ENCODE measurements at places on chromosomes 2 and 18.

DNA sequence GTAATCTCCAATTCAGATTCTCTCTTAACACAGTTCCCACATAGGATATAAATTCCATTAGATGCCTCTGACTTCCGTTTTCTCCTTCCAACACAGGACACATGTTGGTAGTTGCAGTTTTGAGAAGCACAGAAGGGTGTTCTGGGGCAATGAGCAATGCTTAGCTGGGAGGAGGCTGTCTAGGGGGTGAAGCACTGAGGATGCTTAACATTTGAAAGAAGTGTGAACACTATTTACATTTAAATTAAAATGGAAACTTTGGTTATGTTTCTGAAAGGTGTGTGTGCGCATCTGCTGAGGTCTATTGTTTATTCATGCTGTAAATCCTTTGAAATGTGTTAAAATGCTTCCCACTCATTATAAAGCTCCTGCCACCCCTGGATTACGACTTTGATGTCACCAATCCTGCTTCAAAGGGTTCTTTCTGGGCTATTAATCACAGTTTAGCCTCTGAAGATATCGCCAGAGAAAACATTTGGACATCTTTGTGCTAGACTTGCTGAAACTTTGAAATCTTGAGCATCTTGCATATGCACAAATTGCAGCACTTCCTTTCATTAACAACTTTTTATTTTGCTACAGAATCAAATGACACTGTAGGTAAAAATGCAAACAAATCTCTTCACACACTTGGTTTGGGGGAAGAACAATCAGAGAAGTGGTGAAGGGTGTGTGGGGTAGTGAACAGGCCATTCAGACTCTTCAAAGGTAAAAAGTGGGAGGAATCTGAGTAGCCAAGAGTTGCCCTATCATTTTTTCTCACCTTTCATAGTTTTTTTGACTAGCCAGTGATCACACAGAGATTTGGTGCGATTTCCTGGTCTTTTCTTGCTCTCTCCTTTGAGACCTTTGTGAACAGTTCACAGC lies 258.4 kb downstream of the MYO3B start:
- DNase-seq, result no peak

DNA sequence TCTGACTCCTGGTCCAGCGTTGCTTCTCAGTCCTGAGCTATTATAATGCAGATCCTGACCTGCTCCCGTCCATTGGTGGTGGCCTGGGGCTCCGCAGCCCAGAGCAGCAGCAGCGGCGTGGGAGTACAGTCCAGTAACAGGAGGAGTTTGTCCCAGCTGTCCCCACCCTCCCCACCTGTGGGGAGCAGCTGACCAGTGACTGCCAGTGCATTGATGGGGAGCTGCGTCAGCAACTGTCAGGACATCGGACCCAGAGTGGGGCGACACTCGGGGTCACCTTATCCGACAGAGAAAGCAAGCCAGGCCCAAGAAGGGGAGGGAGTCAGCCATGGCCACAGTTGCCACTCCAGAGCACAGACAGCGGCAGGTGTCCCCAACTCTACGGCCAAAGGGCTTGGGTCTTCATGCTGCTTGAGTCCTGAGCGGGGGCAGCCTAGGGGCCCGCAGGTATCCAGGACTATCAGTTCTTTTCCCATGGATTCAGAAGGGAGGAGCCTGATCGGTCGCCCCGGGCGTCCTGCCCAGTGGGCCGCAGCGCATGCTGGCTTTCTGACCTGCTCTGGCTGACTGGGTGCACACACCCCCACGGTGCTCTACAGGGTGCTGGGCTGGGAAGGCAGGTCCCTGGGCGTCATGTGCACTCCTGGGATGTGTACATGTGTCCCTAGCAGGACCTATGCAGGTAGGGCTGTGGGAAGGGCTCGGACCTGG lies 29.7 kb downstream of the DNMT3A start:
- DNase-seq, result no peak

DNA sequence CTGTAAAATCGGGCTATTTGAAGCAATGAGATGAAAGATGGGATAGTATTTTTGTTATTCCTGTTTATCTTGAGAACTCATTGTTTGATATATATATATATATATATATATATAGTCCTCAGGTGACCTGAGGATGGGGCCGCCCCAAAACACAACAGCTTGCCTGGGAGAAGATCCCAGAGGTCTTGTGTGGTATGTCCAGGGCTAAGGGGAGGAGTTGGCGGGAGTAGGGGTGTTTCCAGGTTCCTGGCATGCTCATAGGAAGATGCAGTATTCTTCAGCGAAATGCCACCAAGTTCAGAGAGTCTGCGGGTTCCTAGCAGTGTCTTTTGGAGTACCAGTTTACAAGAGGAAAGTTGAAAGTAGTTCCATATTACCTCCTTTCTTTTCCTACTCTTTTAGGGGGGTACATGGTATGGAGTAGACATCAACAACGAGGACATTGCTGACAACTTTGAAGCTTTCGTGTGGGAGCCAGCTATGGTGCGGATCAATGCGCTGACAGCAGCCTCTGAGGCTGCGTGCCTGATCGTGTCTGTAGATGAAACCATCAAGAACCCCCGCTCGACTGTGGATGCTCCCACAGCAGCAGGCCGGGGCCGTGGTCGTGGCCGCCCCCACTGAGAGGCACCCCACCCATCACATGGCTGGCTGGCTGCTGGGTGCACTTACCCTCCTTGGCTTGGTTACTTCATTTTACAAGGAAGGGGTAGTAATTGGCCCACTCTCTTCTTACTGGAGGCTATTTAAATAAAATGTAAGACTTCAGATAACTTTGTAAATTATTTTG lies 18.3 kb downstream of the CCT7 start:
- DNase-seq, result no peak

GRCh38 chr2:143802871-143803650 lies 673.8 kb downstream of the ARHGAP15 start:
- DNase-seq, result no peak

- DNase-seq, result no peak
These were observed 147.9 kb downstream of the MGAT5 start for GRCh38 chr2:134401789-134402188.

GRCh38 chr2:136325844-136326331 lies 207.9 kb upstream of the CXCR4 start:
- DNase-seq, result no peak

DNA sequence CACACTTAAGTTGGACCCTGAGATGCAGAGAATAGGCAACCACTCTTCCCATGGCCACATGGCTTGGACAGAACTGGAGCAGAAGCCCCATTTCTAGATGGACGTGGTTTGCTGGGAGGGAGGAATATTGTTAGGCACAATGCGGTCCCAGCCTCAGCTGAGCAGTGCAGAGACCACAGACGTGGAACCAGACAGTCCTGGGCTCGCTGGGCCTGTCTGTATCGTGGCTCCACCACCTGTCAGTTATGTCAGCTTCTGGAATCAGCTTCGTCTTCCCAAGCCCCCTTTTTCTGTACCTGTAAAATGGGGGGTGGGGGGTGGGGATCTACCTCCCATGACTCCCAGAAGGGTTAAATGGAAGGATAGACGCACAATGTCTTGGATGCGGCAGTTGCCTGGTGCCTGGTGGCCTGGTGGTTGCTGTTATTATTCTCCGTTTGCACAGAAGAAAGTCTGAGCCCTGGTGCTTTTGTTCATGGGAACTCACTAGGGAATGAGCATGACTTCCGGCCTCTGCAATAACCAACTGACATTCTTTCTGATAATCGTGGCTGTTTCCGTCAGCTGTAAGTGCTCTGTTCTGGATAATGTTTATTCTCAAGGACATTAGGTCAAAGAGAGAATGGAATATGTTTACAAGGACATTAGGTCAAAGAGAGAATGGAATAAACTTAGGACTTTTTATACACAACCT lies 31.4 kb downstream of the COLEC11 start:
- no peak for DNase-seq

- DNase-seq, result no peak
These were observed 53.4 kb upstream of the IL1RL1 start for GRCh38 chr2:102258025-102258385.

- DNase-seq, result no peak
These were observed 27.1 kb downstream of the SRBD1 start for GRCh38 chr2:45583977-45584376.

DNA sequence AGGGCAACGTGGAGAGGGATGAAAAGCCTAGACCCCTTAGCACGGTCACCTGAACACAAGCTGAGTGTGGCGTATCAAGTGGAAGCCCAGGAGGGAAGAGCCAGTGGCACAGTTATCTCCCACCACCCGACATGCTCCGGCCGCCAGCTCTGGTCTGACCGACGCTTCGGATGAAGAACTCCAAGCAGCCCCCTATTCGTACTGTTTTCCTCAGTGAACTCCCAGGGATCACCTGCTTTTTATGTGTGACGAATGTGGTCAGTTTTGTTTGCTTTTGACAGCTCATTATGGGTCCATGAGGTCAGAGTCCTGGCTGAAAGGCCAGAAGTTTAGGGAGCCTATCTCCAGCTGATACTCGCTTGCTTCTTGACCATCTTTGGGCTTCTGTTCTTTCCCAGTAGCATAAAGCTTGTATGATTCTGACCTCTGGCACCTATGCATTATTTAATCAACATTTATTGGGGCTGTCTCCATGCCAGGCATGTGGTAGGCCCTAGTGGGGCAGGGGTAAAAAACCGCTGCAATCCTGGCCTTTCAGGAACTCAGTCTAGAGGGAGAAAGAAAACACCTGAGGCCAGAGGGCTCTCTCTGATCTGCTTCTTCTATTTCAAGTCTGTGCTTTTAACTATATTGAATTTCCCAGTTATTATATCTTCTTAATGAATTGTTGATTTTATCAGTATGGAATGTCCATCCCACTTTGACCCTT lies 33.0 kb upstream of the MRPL33 start:
- DNase-seq, result no peak

DNA sequence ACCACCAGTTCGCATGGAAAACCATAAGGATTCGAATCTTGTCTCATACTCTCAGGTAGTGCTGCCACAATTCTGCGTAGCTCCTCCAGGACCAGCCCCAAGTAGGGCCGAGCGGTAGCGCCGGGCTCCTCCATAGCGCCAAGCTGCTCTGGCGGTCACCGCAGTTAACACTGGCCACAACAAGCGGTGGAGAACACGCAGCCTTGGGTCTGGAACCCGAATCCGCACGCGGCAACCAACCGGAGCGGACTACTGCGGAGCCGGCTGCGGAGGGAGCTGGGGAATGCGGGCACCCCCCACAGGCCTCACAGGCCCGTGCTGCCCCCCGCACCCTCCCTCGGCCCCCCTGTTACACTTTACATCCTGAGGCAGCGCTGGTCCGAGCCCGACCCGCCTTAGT lies 531.5 kb downstream of the STK39 start:
- DNase-seq, result no peak

DNA sequence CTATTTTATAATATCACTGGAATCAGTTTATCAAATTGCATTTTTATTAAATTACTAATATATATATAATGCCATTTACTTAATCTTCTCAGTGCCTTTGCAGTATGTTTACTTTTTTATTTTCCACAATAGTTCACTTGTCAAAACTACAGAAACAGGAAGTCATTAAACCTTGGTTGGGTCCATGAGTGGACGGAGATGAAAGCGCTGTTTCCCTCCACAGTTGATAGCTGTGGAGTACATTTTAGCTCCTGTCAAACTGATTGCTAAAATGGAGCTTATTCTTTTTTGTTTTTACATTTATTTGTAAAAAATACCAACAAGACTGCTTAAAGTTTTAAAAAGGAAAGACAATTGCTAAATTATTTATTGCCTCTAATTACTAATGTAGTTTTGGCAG lies 19.2 kb downstream of the MFF start:
- no peak for DNase-seq

DNA sequence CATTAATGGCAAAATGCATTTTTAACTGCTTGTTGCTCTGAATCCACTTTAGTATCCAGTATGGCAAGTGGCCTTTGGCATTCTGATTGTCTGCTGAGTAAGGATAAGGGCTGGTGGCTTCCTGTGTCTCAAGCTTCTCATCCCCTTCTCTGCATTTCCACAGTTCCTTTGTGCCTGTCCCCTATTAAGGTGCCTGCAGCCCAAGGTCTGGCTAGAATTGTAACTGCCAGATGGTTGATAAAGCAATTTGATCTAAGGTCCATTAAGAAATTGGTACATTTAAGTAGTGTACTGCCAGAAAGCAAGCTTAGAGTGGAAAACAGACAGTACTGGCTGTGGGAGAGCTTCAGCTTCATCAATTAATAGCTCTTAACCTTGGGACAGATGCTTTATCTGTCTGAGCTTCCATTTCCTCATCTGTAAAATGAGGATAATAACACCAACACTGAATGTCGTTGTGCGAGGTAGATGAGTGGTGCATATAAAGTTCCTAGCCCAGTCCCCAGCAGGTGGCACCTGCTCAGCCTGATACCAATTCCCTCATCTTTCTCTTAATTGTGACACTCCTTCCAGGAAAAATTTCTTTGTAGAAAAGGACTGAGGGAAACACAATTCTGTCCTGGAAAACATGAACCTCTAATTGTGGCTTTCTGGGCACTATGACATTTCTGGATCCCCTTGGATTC lies 570.6 kb upstream of the GCFC2 start:
- DNase-seq, result no peak

- DNase-seq, result no peak
These were observed 73.9 kb upstream of the HK2 start for GRCh38 chr2:74759986-74760385.

Measured in activated CD8-positive, alpha-beta memory T cell treated with anti-CD3 and anti-CD28 coated beads for 1 hour (primary cell).